Memory B cell (primary cell): ENCODE measurements at places on chromosomes 4 and X.

DNA sequence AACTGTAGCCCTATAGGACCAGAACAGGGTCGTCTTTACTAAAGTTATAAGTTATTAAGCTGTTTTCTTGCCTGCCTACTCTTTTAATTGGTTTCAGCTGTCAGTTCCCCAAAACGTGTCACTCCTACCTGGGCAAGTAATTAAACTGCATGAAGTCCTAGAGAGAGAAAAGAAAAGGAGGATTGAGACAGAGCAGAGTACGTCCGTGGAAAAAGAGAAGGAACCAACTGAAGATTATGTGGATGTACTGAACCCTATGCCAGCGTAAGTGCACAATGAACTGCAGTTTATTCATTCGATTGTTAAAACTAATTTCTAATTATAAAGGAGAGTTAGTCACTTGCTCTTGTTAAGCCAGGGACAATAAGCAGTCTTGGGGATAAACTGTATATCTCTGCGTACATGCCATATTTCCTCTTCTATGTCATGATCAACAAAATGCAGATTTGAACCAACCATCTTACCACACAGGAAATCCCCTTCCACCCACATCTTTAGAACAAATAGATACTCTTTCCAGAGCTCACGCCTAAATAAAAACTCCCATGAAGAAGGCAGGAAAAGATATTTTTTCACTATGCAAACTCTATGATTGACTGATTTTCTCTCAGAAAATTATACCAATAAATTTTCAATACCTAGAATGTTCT is 22.8 kb downstream of the STAP1 start:
- H3K4me3 ChIP-seq = peak overlapping the region; percentile 49
- DNase-seq = no peak

DNA sequence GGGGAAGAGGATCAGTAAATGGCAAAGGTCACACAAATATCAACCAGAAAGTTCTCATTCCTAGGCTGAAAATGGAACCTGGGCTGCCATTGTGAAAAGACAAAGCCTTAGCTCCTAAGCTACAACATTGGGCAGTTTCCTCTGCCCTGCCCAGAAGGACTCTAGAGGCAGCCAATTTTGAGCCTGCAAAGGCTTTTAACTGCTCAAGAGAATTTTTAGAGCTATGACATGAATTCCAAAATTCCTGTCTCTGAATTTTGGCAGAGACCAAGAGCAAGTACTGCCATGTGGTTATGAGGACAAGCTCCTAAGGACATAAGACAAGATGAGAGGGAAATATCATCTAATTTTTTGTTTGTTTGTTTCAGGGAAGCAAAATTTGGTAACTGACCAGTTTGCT is 29.6 kb upstream of the IGFBP7 start:
- no peak for DNase-seq
- H3K4me1 ChIP-seq = no peaks in the 10 kb centered on the region
- H3K36me3 ChIP-seq = no peaks in the 10 kb centered on the region
- no peak overlapping the region for H3K4me3 ChIP-seq
- H3K27ac ChIP-seq = no peak overlapping the region
- peaks cover 5% of the 10 kb centered on the region for H3K27me3 ChIP-seq

DNA sequence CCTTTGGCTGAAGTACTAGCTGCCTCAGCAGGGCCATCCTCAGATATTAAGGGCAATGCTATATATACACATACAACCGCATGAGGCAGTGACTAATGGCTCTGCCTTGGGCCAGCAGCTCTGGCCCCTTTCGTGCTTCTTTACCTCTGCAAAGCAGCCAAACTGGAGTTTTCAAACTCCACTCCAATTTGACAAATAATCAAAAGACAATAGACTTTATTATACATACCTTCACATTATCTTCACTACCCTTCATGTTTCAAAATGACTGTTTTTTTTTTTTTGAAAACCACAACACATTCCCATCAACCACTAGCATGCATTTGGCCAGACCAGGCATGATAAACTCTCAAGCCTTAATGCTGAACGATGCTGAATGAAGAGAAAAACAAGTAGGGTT is 187.7 kb downstream of the ENOX2 start:
- peaks cover 4% of the 10 kb centered on the region for H3K4me1 ChIP-seq
- peaks cover 4% of the 10 kb centered on the region for H3K36me3 ChIP-seq
- no peak for DNase-seq
- H3K4me3 ChIP-seq = no peak overlapping the region

GRCh38 chr4:157896726-157897125 is 276.1 kb downstream of the GASK1B start:
- H3K27ac ChIP-seq = no peak overlapping the region
- no peak overlapping the region for H3K4me3 ChIP-seq
- no peaks in the 10 kb centered on the region for H3K27me3 ChIP-seq

- no peaks in the 10 kb centered on the region for H3K4me1 ChIP-seq
- no peak overlapping the region for H3K27ac ChIP-seq
- DNase-seq = no peak
- peaks cover 5% of the 10 kb centered on the region for H3K27me3 ChIP-seq
- H3K4me3 ChIP-seq = no peak overlapping the region
- H3K36me3 ChIP-seq = peaks cover 2% of the 10 kb centered on the region
Observed at GRCh38 chr4:7831858-7832730, 107.6 kb downstream of the AFAP1 start.

DNA sequence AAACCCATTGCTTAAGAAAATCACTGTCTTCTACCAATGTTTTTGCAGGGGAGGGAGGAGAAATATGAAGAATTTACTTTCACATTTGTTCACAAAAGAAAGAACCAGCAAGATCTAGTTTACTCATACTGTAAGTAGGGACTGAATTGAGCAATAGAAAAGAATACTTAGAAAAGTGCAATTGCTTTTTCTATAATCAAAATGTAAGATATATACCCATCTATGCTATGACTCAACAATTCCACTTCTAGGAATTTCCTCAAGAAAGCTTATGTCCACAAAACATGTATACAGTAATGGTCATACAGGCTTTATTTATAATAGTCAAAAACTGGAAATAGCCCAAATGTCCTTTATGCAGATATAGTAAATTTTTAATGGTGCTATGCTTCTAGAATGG is 196.4 kb downstream of the LRBA start:
- H3K27ac ChIP-seq = no peak overlapping the region
- no peaks in the 10 kb centered on the region for H3K4me1 ChIP-seq
- no peak overlapping the region for H3K4me3 ChIP-seq
- no peak for DNase-seq

- H3K27me3 ChIP-seq = no peaks in the 10 kb centered on the region
- H3K4me3 ChIP-seq = no peak overlapping the region
- DNase-seq = no peak
- no peak overlapping the region for H3K27ac ChIP-seq
- H3K4me1 ChIP-seq = no peaks in the 10 kb centered on the region
Observed at GRCh38 chr4:60865273-60865672, 334.9 kb upstream of the ADGRL3 start.
